ENCODE measurements at places on chromosomes 12 and 14. TPM values are rescaled to one million over a fixed set of nuclear protein-coding genes. Genes with fewer than 3 reads are reported as not detected.
A peak's percentile ranks its signal among the peaks of the same experiment; 100 is the strongest.

GRCh38 chr12:107373238-107373809, 280.0 kb upstream of the CRY1 start:
- no peak for DNase-seq

CYP27B1 gene
- 0.16 TPM for total RNA-seq

DNA sequence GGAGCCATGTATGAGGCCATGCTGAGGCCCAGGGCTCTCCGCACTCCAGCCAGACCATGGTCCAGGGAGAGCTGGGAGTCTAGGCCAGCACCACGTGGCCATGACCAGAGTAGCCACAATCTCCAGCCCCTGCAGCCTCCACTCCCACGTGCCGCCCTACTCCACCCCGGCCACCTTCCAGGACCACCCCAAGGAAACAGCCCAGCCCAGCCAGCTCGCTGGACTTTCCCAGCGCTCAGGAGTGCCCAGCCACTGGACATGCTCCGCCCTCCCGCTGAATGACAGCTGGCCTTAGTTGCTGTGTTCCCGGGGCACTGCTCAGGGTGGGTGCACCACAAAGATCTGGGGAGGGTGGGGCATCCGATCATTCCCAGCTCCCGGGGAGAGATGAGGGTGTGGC, 2.1 kb upstream of the C14orf180 start:
- DNase-seq, result no peak

GRCh38 chr12:131283191-131283861, 329.6 kb downstream of the ADGRD1 start:
- DNase-seq, result no peak

- peak; percentile 72 for DNase-seq
Measured at GRCh38 chr14:89304972-89305703, 111.9 kb downstream of the FOXN3 start.
